ENCODE measurements at places on chromosomes 7 and 10.

- no peak for DNase-seq
Observed at GRCh38 chr10:44201656-44202055, 183.2 kb downstream of the CXCL12 start.

DNA sequence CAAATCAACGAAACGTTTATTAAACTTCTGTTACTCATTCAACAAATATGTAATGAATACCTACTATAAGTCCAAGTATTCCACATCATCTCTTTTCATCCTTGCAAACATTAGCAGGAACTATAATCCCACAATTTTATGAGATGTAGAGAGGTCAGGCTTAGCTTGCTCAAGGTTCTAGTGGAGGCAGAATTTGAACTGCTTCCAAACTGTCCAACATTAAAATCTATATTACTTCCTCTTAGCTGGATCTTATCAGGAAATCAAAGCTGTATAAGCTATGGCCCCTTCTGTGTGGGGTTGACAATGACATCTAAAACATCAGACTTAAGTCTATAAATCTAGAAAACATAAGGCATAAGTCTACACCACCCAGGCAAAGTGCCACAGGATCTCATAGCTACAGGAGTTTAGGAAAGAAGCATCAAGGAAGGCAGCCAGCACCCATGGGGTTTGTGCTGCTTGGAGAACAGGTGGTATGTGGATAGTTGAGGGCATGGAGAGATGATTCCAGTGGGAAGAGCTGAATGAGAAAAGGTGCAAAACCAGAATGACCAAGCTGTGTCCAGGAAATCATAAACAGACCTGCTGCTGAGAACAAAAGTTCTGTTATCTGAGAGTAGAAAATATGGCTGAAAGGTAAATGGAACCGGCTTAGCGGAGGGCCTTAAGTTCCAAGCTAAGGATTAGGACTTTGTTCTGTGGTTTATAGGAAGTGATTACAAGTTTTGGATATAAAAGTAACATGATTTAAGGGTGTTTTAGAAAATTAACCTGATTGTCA is 34.5 kb downstream of the PAPSS2 start:
- DNase-seq, result no peak

DNA sequence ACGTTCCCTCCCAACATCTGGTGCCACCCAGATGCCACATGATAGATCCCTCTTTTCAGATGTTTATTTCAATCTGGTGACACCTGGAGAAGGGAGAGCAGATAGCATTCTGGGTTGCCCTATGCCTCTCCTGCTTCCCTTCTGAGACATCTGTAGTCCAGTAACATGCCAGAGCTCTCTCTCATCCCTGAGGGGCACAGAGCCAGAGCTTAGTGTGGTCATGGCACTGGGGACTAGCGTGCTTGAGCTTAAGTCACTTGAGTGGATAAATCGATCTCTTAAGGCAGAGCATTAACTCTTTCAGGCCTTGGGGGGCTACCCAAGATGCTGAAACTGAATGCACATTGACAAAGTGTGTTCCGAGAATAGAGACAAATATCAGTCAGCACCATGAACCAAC is 47.9 kb downstream of the WNT2 start:
- no peak for DNase-seq

GRCh38 chr7:47713595-47713994 is 131.7 kb upstream of the TNS3 start:
- DNase-seq, result no peak

DNA sequence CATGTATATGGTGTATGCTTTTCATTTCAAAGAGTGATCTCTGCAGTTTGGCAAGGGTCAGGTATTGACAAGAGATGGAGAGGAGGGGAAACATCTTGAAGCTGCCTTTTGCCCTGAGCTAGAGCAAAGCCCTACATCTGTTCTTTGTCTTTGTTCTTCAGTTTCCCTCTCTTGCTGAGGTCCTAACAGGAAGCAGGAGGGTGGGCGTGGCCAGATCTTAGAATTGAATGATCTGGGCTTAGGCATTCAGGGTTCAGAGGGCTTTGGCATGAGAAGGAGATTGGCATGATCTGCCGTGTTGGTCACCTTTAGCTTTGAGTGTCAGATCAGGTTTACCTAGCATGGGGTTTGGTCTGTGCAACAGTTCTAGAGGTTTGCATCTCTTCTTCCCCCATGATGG is 41.3 kb downstream of the LRMDA start:
- DNase-seq, result no peak

DNA sequence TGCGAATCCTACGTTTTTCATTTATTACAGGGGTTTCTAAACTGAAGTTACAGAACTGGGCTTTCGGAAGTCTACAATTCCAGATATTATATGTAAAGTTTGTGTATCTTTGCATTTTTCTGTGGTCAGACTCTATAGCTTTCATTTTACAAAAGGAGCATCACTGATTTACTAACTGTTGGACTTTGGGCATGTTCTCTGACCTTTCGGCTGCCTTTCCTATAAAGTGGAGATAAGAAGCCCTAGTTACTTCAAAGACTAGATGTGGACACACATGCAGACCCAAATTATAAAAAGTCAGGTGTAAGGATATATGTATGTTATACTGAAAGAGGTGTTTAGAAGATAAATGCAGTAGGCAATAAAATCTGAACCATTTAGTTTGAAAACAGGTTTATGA is 126.6 kb upstream of the PRKCQ start:
- DNase-seq, result no peak

GRCh38 chr7:120272261-120272660 is 714 bp upstream of the KCND2 start:
- DNase-seq, result peak; percentile 57

GRCh38 chr10:6254201-6254600 is 51.5 kb downstream of the PFKFB3 start:
- no peak for DNase-seq

DNA sequence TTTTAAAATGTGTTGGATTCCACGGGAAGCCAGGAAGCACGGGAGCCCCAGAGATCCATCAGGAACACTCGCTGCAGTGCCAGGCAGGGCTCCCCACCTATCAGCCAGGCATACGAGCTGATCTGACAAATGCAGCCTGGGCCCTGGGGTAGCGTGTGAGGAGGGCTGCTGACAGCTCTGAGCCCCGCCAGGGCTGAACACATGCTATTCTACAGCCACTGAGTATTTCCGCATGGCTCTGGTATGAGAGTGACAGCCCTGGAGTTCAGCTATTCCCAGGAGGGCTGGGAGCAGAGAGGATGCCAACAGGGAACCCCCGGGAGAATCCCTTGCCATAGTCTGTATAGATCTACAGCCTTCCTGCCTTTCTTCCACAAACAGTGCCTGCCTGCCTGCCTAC is 237.3 kb upstream of the ZMIZ1 start:
- no peak for DNase-seq

DNA sequence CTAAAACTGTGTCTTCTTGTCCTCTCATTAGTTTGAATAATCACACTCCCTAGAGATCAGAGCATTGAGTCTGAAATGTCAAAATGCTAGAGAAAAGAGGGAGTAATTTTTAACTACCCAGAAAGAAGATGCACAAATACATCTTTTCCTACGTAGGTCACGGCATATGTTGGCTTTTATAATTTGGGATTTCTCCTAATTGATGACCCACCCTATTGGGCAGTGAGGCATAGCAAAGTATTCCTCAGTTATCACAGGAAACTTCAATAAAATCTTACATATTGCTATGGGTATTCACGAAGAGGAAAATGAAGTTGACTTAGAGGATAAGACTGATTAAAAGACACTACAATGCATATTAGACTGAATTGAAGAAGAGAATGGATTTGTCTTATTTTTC is 25.4 kb downstream of the ARMC10 start:
- no peak for DNase-seq

DNA sequence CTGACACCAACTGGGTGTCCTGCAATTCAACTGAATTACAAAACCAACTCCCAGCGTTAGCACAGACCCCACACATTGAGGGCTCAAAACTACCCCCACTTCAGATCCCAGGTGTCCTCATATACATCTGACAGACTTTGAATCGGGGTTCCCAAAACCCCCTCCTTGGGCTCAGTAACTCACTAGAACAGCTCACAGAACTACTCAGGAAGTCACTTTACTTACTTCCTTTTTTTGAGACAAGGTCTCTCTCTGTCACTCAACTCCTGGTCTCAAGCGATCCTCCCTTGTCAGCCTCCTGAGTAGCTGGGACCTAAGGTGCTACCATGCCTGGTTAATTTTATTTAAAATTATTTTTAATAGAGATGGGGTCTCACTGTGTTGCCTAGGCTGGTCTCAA is 456.0 kb downstream of the SDK1 start:
- no peak for DNase-seq

DNA sequence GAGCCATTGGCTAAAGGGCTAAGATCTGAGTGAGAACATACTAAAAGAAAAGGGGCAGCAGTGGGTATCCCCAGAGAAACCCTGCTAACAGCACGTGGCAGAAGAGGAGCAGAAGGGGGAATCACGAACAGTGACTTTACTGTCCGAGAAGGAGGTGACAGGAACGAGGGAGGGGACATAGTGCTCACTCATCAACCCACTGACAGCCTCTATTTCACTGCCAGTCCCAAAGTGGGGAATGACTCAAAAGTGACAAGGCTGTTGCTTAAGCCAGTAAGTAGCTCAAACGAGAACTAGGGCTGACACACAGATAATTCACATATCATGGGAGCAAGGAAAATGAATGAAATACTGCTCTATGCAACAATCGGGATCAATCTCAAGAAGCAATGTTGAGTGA is 92.7 kb downstream of the RSU1 start:
- no peak for DNase-seq

DNA sequence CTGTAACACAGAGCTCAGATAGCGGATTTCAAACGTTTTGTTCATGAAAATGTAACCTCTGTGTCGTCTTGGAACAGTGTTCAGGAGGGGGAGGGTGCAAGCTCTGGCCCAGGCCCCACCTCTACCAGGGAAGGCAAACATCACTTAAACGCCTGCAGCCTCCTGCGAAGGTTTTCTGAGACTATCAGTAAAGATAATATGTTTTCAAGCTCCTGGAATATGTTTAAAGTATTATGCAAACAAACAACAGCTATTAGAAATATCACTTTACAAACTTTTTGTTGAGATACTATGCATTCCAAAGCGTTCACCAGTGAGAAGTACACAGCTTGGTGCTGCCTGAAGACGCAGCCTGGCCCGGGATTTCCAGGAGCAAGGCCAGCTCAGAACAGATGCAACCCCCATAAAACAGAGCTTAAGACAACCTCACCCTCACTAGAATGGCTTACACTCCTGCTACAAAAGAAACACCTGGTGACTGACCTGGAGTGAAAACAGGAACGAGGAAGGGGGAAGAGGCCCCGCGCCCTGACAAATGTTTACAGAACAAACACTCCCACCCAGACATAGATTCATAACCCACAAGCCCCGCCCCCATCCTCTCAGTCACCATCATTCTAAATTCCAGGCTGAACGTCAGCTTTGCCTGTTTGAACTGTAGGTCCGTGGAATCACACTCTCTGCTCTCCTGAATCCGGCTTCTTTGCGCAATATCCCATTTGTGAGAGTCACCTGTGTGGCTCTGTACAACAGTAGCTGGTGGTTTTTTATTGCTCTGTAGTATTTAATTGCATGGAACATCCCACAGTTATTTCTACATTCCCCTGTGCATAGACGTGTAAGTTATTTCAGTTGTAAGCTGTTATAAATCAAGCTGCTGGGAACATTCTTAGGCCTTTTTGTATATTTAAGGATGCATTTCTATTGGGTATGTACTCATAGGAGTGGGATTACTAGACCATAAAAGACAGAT is 155.0 kb downstream of the PTPRN2 start:
- DNase-seq, result no peak

DNA sequence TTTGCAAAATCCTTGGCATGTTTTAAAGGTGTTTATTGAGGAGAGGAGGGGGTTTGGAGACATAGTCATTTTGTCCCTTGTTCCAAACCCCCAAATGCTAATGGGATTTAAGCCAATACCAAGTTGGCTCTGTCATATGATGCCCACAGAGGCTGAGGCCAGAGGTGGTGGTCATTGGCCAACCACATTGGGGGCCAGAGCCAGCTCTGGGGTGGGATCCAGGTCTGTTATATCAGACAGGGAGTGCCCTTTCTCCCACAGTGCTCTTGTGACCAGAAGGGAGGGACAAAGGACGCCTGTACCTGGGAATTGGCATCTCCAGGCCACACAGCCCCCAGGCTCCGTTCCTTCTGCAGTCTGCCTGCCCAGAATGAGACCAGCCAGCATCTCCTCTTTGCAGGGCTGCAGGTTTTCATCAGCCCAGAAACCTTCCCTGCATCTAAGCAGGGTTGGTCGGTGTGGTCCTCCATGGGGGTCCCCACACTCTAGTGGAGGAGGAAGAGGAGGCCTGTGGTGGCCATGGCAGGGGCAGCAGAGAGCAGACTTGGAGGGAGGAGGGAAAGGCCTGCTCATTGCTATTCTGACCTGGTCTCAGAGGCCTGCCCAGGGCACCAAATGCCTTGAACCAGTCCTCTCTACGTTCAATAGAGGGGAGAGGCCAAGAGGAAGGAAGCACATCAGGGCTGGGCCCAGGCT is 17.9 kb downstream of the ADCYAP1R1 start:
- DNase-seq, result no peak

DNA sequence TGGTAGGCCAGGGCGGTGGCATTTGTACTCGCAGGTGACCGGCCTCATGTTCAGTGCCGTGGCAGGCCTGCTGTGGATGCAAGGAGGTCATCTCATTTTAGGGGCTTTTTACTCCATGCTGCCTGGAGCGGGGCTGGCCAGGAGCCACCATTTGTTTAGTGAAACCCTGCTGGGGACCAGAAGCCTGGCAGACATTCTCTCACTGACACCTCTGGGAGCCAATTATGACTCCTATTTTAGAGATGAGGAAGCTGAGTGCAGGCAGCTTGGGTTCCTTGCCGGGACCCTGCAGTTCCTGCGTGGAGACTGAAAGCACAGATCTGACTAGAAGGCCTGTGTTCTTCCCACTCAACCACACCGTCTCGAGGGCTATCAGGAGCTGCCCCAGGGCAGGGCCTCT is 186.6 kb downstream of the FANK1 start:
- no peak for DNase-seq
